ENCODE measurements at places on chromosomes 11 and 22.

DNA sequence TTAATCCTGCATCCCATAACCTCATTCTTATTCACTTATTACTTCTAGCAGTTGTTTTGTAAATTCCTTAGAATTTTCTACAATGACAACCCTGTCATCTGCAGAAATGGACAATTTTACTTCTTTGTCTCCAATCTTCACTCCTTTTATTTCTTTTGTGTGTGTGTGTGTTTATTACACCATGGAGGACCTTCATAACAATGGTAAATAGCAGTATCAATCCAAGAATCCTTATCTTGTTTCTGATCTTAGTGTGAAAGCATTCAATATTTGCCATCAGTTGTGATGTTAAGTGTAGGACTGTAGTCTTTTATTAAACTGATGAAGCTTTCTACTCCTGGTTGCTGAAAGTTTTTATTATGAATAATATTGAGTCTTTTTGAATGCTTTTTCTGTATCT, 109.1 kb downstream of the MPPED2 start:
- DNase-seq: no peak

GRCh38 chr11:69966910-69967483, 111.1 kb upstream of the ANO1 start:
- no peak for DNase-seq

- DNase-seq: peak; percentile 77
These were observed 7.2 kb upstream of the NIPSNAP1 start for GRCh38 chr22:29587938-29588699.

- no peak for DNase-seq
These were observed 134.1 kb downstream of the GRIK4 start for GRCh38 chr11:120645639-120646038.

GRCh38 chr11:48002561-48002960, 22.2 kb downstream of the PTPRJ start:
- DNase-seq: no peak

Measured in fibroblast of upper back skin (primary cell).